Activated T-cell treated with anti-CD3 and anti-CD28 coated beads, Interleukin-2, amount 50 U/mL, for 72 hours (primary cell): ENCODE measurements at places on chromosomes 1 and 21. TPM values are rescaled to one million over a fixed set of nuclear protein-coding genes. Genes with fewer than 3 reads are reported as not detected.

GPR3 gene
- 0.81 TPM for total RNA-seq

LRRC41 gene
- total RNA-seq, result 53.4 TPM

PDE9A gene
- 11.8 TPM for total RNA-seq

SLFNL1 gene
- 0.53 TPM for total RNA-seq

GRCh38 chr1:69814926-69815325 is 247.2 kb downstream of the LRRC7 start:
- no peaks in the 10 kb centered on the region for H3K4me1 ChIP-seq
- no peaks in the 10 kb centered on the region for H3K36me3 ChIP-seq
- H3K4me3 ChIP-seq, result no peak overlapping the region
- H3K27ac ChIP-seq, result no peak overlapping the region
- DNase-seq, result no peak
- no peaks in the 10 kb centered on the region for H3K27me3 ChIP-seq

DNA sequence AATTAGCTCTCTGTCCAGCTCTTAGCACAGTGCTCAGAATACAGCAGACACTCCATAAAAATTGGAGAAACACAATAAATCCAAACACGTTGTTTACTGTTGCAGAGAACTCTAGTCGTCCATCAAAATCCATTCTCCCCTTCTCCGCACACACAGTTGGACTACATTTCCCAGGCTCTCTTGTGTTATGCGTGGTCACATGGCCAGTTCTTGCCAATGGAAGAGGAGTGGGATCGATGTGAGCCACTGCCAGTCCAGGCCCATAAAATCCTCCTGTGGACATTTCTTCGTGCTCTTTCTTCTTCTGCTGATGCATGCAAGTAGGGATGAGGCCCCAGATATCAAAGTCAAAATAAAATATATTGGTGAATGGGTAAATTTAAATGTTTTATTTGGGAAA is 114.3 kb upstream of the FMN2 start:
- H3K36me3 ChIP-seq, result peaks cover 3% of the 10 kb centered on the region
- DNase-seq, result no peak
- no peaks in the 10 kb centered on the region for H3K4me1 ChIP-seq

- H3K4me1 ChIP-seq, result peaks cover 6% of the 10 kb centered on the region
- no peaks in the 10 kb centered on the region for H3K36me3 ChIP-seq
- no peak overlapping the region for H3K4me3 ChIP-seq
- H3K27me3 ChIP-seq, result no peaks in the 10 kb centered on the region
Measured at GRCh38 chr1:214379236-214379970, 98.4 kb downstream of the SMYD2 start.

GRCh38 chr1:160307118-160307791 is 22.3 kb upstream of the PEX19 start:
- H3K36me3 ChIP-seq, result peaks cover 33% of the 10 kb centered on the region
- no peak overlapping the region for H3K4me3 ChIP-seq
- H3K27me3 ChIP-seq, result no peaks in the 10 kb centered on the region
- H3K4me1 ChIP-seq, result no peaks in the 10 kb centered on the region

DNA sequence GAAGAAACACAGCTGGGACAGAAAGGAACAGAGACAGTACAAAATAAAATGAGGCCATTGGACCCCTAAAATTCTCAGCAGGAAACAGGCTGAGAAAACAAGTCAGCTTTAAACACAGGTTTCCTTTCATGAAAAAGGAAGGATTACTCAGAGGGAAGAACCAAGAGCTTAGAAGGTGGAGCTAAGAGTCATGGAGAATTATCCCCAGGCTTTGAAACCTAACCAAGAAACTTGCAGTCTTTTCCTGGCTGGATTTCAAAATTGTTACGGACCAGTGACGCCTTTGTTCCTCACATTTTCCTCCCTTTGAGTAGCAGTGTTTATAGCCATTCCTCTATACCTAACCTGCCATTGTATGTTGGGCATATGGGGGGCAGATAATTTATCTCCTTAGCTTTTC is 8.8 kb downstream of the HMGB4 start:
- no peak for DNase-seq
- no peak overlapping the region for H3K4me3 ChIP-seq
- peaks cover 14% of the 10 kb centered on the region for H3K4me1 ChIP-seq
- peaks cover 54% of the 10 kb centered on the region for H3K27me3 ChIP-seq
- no peaks in the 10 kb centered on the region for H3K36me3 ChIP-seq

DNA sequence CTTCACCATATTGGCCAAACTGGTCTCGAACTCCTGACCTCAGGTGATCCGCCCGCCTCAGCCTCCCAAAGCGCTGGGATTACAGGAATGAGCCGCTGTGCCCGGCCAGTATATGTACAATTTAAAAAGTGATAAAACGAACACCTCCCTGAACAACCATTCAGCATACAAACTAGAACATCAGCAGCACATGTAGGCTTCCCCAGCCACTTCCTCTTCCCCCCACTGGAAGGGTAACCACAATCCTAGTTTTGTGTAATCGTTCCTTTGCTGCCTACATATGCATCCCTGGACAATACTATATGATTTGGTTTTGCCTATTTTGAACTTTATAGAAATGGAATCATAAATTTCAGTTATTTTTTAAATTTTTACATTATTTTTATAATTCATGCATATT is 60.4 kb downstream of the DESI2 start:
- no peak for DNase-seq
- peaks cover 6% of the 10 kb centered on the region for H3K4me1 ChIP-seq
- H3K36me3 ChIP-seq, result no peaks in the 10 kb centered on the region
- no peak overlapping the region for H3K27ac ChIP-seq
